Fibroblast of lung (primary cell): ENCODE measurements at places on chromosomes 5 and 9. TPM values are rescaled to one million over a fixed set of nuclear protein-coding genes. Genes with fewer than 3 reads are reported as not detected.

Gene MRPL50
- 12.2 and 14.6 TPM in 2 replicates for total RNA-seq

Gene GZMA
- total RNA-seq: not detected in 2 replicates

Gene WNT8A
- not detected in 2 replicates for total RNA-seq

Gene PPIC
- 65.7 and 70.1 TPM in 2 replicates for total RNA-seq

Gene PCDHA2
- total RNA-seq: under 0.01 and 0.33 TPM in 2 replicates

Gene COL5A1
- 63.7 and 72.8 TPM in 2 replicates for total RNA-seq

Gene SPINK6
- not detected in 2 replicates for total RNA-seq

Gene C1QTNF2
- 0.77 and 2.3 TPM in 2 replicates for total RNA-seq

Gene RASGRF2
- 12.1 and 19.5 TPM in 2 replicates for total RNA-seq

Gene CARD19
- total RNA-seq: 72.7 and 91.0 TPM in 2 replicates

Gene CNOT6
- 11.3 and 12.7 TPM in 2 replicates for total RNA-seq

Gene IRX1
- total RNA-seq: not detected in 2 replicates

Gene RASGEF1C
- total RNA-seq: under 0.01 TPM in 2 replicates

Gene TAF11L5
- not detected in 2 replicates for total RNA-seq

Gene SHC3
- 7.7 and 16.2 TPM in 2 replicates for total RNA-seq
